Choroid plexus epithelial cell (primary cell): ENCODE measurements at places on chromosomes 5 and 9.
A peak's percentile ranks its signal among the peaks of the same experiment; 100 is the strongest.

DNA sequence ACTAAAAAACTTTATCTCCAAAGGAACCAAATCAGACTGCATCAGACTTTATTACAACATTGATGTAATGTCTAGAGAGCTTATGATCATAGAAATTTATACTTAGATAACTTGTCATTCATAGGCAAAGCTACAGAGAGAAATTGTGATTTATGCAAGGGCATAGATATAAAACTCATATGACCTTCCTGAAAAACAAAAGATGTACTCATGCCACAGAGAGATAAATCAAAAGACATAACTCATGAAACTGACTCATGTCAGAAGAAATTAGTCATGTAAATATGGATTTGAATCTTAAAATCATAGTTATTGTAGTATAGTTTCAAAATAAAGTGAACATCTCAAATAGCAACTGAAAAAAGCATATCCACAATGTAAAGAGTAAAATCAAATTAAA is 186.2 kb downstream of the GABBR2 start:
- DNase-seq, result no peak

DNA sequence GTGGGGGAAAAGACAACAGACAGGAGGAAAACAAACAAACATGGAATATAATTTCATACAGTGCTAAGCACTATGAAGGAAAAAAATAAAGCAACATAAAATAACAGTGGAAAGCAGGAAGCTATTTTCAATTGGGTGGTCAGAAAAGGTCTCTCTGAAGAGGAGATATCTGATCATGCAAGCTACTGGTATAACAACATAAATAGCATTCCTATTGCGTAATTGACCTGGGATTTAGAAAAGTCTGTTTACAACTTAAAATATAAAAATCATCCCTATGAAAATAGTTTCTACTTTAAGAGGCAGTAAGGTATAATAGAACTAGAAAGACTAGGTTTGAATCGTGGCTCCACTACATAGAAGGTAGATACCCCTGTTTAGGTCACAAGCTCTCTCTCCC is 61.4 kb downstream of the FBXW11 start:
- DNase-seq, result peak; percentile 63

DNA sequence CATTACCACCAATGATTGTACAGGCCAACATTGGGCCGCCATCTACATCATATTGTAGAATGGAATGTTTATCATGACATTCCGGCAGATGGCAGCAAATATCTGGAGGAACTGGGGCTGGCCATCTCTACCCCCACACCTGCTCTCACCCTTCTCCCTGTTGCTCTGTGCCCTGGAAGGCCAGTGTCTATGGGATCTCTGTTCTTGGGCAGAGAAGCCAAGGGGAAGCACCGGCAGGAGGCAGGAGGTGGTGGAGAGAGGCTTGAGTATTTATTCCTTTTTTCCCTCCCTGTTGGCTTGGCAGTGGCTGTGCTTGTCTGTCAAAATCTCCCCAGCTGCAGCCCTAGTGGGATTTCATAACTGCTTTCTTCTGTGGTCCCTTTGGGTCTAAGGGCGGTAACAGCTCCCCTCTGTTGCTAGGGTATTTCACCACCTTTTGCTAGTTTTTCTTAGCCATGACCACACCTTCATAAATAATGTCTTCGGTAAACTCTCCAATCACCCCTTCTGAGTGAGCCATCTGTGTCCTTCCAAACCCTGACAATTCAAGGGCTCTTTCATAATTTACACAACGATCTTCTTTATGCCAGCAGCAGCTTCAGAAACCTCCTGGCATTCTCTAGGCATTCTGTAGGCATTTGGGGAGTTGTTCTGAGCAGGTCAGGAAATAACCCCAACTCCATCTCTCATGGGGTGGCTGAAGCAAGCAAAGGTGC is 225.8 kb downstream of the MELK start:
- no peak for DNase-seq

GRCh38 chr9:128771745-128772519 is at the start of gene ZER1:
Gene ZER1, minus strand, starts transcription at chr9:128771927. Its CDS starts 16,362 bp downstream, at chr9:128755565.
- peak; percentile 90 for DNase-seq

GRCh38 chr9:98540476-98540875 is 168.3 kb downstream of the GABBR2 start:
- DNase-seq, result no peak

- peak; percentile 71 for DNase-seq
These were observed 1.3 kb downstream of the RNF38 start for GRCh38 chr9:36398745-36399144.

DNA sequence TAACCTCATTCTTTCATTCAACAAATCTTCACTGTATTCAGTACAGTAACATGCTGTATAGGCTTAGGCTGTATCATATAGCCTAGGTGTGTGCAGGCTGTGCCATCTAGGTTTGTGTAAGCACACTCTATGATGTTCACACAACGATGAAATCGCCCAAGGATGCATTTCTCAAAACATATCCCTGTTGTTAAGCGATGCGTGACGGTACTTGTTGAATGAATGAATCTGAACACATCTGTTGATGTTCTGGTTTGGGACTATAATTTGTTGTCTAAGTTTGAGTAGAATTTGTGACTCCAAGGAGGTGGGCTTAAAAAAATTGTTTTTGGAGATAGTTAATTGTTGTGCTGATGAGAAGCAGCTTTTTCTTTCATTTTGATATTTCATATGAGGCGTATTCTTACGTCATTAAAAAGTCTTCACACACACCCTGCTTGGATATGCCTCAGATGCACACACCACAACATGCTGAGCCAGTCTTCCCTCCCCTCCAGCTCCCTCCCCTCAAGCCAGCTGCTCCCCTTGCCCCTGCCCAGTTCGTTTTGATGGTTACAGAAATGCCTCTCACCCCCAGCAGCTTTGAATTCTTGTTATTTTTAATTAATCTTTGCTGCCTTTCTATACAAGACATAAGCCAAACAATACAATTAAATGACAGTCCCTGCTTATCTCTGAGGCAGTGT is 5.5 kb upstream of the PSAT1 start:
- no peak for DNase-seq

GRCh38 chr5:67366691-67367395 is 170.2 kb upstream of the CD180 start:
- DNase-seq, result no peak

DNA sequence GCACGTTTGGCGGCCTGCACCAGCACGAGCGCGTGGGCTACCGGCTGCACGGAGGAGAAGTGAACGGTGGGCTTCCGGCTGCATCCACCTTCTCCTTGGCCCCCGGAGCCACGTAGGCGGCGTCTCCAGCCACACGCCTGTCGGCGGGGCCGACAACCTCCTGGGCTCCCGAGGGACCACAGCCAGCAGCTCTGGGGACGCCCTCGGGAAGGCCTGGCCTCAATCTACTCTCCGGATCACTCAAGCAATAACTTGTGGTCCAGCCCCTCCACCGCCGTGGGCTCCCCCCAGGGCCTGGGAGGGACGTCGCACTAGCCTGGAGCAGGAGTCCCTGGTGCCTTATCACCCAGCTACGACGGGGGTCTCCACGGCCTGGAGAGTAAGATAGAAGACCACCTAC is 73.7 kb downstream of the INSL6 start:
- no peak for DNase-seq

DNA sequence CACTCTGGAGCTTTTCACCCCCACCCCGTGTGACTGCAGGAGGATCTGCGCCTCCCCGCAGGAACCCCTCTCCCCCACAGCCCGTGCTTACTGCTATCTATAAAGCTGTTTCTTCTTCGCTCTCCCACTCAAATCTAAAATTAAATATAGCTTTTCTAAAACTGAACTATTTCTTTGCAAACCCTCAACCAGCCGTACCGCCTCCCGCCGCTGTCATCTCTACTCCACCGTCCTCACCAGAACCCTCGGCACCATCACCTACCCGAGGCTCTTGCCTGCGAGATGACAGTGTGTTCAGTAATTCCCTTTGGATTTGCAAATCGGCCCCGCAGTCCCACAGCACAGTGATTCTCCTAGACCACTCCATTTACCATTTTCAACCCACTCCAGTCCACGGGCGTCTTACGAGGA is 13.6 kb downstream of the LPCAT1 start:
- DNase-seq, result no peak

- DNase-seq, result no peak
These were observed 79.5 kb upstream of the LHFPL2 start for GRCh38 chr5:78727786-78728761.

- no peak for DNase-seq
These were observed 6.5 kb upstream of the MLANA start for GRCh38 chr9:5884191-5884590.

- no peak for DNase-seq
These were observed 63.2 kb upstream of the CTXN3 start for GRCh38 chr5:127585661-127586060.

- DNase-seq, result no peak
These were observed 99.6 kb downstream of the ASTN2 start for GRCh38 chr9:117315236-117315635.

DNA sequence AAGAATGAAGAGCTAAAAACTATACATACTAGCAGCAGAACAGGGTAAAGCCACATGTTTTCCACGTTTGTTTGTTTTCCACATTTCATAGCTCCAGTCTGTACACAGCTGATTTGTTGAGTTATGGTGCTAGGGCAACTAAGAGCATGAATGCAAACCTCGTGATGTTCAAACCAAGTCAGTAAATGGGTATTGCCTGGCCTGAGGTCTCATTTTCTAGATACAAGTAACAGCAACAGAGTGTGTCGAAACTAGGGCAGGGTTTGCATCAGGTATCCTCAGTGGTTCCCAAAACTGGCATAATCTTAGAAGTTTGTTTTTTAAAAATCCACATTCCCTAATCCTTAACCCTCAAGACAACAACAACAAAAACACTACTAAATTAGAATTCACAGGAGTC is 89.3 kb downstream of the CEMIP2 start:
- peak; percentile 63 for DNase-seq

DNA sequence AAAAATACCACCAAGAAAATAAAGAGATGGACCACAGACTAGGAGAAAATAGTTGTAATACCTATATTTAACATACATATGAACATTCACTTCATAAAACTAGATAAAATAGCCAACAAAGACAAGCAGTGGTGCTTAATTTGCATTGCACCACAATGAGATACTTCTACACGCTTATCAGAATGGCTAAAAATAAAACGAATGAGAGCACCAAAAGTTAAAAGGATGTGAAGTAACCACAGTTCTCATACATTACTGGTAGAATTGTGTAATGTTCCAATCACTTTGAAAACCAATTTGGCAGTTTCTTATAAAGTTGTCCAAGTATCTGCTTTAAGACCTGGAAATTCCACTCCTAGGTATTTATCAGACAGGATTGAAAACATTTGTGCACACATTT is 198.9 kb upstream of the SGCD start:
- no peak for DNase-seq

GRCh38 chr9:22210936-22211335 is 201.8 kb upstream of the CDKN2B start:
- peak; percentile 32 for DNase-seq

DNA sequence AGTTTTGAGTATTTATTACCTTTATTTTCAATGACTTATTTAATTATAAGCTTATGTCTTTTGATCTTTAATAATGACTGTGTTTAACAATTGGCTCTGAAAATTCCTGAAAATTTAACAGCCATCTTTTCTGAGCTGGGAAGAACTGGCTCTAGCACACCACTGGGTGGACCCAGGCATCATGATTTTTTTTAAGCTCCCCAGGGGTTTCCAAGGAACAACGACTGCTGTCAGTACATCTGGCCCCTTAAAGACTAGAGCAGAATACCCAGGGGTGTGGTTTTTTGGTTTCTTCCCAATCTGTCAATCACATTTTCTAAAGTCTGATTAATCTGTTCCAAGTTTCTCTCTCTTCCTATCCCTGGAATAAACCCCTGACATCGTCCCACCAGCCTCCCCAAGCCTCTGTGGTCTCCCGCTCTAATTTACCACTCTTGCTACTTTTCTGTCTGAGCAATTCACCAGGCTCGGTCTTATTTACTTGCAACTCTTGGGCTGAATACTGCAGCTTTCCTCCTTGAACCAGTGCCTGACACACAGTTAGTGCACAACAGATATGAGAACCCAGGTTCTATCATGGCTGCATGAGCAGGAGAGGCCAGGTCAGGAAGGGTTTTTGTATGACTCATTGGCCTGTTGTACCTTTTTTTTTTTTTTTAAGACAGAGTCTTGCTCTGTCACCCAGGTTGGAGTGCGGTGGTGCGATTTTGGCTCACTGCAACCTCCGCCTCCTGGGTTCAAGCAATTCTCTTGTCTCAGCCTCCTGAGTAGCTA is 321.9 kb downstream of the ZSWIM6 start:
- DNase-seq, result no peak

DNA sequence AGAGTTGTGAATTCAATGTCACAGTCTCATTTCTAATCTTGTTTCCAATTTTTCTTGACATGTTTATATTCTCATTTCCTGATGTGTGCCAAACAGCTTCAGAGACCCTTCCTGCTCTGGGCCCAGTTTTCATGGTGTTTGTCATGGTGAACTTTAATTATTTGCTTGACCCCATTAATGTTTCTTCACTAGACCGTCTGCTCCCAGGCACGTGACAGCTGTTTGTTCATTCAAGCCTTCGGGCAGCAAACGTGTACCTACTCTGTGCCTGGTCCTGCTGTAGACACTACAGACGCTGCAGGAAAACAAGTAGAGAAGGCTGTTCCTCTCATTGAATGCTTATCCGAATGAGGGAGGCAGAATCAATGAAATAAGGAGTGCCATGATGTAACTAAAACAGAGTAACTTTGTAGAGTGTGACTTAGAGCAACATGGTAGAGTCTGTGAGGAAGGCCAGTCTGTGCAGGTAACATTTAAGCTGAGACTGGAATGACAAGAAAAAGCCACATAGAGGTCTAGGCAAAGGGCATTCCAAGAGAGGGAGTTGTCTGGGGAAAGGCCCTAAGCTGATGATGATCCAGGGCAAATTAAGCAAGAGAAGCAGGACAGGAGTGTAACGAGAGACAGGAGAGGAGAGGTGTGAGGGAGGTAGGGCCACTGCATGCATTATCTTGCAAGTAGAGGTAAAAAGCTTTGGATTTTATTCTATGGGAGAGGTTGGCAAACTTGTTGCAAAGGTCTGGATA is 191.4 kb downstream of the SEMA5A start:
- no peak for DNase-seq

GRCh38 chr9:99069546-99069945 is 35.4 kb upstream of the TGFBR1 start:
- peak; percentile 36 for DNase-seq

DNA sequence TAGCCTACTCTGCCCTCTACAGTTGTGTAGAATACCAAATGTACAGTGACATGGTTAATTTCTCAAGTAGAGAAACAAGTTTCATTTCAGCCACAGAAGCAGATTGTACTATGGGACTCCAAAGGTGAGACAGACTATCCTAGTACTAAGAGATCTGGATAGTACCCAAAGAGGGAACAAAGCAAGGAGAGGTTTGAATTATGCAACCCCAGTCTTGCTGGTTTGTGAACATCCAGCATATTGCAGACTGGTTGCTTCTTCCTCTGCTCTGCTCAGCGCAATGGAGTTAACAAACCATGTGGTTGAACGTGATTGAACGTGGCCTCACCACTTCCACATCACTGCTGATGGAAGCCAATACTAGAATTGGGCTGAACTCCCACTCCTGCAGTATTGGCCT is 43.3 kb upstream of the ALDOB start:
- no peak for DNase-seq

GRCh38 chr9:108863891-108864290 is 1.8 kb downstream of the ACTL7A start:
- DNase-seq, result no peak
